ENCODE measurements at places on chromosomes 13 and 19. TPM values are rescaled to one million over a fixed set of nuclear protein-coding genes. Genes with fewer than 3 reads are reported as not detected.

ALG5 gene
- polyA plus RNA-seq, result 21.3 TPM

DMKN gene
- polyA plus RNA-seq, result 1.1 TPM

DNA sequence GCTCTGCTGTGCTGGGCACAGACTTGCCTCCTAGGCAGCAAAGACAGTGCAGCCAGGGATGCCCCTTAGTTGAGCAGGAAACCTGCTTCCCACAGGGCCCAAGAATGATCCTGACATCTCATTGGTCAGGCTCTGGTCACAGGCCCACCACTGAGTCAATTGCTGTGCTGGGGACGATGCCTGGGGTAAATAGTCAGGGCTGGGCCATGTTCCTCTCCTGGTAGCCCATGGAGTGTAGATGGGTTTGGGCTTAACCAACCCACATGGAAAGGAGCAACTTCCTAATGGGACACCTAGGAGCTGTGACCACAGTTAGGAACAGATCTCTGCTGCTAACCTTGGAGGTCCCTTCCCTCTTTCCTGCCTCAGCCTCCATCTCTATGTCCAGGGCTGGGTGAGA lies 212.5 kb upstream of the ZNF536 start:
- no peak for DNase-seq

- DNase-seq, result no peak
Observed at GRCh38 chr13:105643966-105644365, 891.5 kb downstream of the EFNB2 start.

- peak; percentile 76 for DNase-seq
Observed at GRCh38 chr13:93709506-93710244, 483.1 kb downstream of the GPC6 start.

- DNase-seq, result no peak
Observed at GRCh38 chr19:1483131-1483978, 4.3 kb upstream of the C19orf25 start.

GRCh38 chr19:21568816-21569493 lies 63.6 kb downstream of the ZNF429 start:
- DNase-seq, result peak; percentile 99

GRCh38 chr13:75480671-75481175 lies 1.2 kb downstream of the TBC1D4 start:
- peak; percentile 83 for DNase-seq

DNA sequence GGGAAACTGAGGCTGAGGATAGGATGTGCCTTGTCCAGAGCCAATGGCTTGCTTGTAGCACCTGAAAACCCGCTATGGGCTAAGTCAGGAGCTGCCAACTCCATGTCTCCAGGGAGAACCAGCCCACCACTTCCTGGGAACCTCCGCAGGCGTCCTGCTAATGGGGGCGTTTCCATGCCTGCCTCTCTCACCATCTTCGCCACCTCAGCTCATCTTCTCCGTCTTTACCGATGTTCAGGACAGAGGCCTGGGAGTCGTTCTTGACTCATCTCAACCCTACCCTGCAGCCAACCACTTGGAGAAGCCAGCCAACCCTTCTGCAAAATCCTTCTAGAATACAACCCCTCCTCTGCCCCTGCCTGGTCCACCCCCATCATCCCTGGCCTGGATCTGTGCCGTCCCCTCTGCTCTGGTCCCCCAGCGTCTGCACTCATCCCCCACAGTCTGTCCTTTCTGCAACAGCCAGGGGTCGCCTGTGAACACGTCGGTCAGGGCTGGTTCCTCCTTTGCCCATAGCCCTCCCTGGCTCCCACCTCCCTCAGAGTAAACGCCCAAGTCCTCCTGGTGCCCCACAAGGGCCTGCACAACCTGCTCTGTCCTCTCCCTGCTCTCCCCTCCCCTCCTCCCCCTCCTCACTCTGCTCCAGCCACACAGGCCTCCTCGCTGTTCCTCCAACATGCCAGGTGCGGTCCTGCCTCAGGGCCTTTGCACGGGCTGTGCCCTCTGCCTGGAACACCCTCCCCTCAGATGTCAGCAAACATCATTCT lies 31.0 kb downstream of the PTPRS start:
- peak; percentile 28 for DNase-seq

Measured in muscle of leg (tissue), 16 donors.